GM23338 (cell line): ENCODE measurements at places on chromosomes 4 and X. TPM values are rescaled to one million over a fixed set of nuclear protein-coding genes. Genes with fewer than 3 reads are reported as not detected.

- peaks cover 11% of the 10 kb centered on the region for H3K4me1 ChIP-seq
- no peaks in the 10 kb centered on the region for H3K36me3 ChIP-seq
- no peaks in the 10 kb centered on the region for H3K27me3 ChIP-seq
- no peak overlapping the region for H3K27ac ChIP-seq
- H3K4me3 ChIP-seq = no peak overlapping the region
Measured at GRCh38 chr4:67935888-67936287, 27.4 kb downstream of the TMPRSS11A start.

DNA sequence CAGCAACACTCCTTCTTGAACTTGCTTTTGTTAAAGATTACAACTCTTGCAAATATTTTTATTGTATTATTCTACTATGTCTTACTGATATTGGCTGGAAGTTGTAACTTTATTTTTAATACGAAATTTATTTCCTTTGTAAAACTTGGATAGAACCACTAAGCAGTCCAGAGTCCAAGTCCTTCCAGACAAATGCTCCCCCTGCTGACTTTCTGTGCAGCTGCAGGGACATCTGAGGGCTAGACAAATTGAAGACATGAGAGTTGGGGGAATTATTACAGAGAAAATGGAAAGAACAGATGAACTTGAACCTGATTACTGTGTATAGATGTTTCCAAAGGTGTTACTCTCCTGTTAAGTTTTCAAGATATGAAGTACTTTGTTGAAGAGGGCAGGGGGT lies 238.8 kb downstream of the GRIA3 start:
- no peak overlapping the region for H3K4me3 ChIP-seq
- 0 out of 2 replicates have a peak, but pooled peaks cover 10% of the 10 kb centered on the region for H3K4me1 ChIP-seq
- DNase-seq = peak; percentile 28
- no peaks in the 10 kb centered on the region for H3K36me3 ChIP-seq
- H3K27me3 ChIP-seq = no peaks in the 10 kb centered on the region

GRCh38 chrX:120813982-120814381 lies 61.7 kb downstream of the CT47B1 start:
- no peaks in the 10 kb centered on the region for H3K4me1 ChIP-seq
- peak; percentile 71 for DNase-seq
- peaks cover 96% of the 10 kb centered on the region for H3K27me3 ChIP-seq
- H3K4me3 ChIP-seq = no peak overlapping the region
- no peak overlapping the region for H3K27ac ChIP-seq

POU3F4 gene
- polyA plus RNA-seq = 1.4 and 1.5 TPM in 2 replicates

MTNR1A gene
- 0.32 and 0.35 TPM in 2 replicates for polyA plus RNA-seq

GRCh38 chrX:16479206-16479869 lies 170.6 kb upstream of the S100G start:
- no peak for DNase-seq
- H3K4me1 ChIP-seq = peaks cover 4% of the 10 kb centered on the region; the same call in 1 of the 2 replicates
- no peaks in the 10 kb centered on the region for H3K27me3 ChIP-seq

DNA sequence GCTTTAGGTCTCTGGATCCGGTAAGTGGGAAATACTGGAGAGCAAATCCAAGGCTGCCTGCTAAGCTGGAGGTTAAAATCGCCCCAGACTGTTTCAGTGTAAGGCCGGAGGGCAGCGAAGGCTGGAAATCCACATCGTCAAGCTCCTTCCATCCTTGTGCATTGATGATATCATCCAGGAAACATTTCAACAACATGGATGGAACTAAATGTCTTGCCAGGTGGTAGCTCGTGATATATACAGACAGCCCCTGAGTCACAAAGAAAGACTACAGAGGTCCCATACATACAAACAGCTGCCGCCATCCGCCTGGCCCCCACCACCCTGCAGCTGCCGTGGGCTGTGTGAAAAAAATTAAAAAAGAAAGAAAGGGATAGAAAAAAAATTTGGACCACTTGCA lies 148.9 kb upstream of the RBPJ start:
- H3K27ac ChIP-seq = no peak overlapping the region
- H3K36me3 ChIP-seq = no peaks in the 10 kb centered on the region; the same call in 1 of the 2 replicates
- H3K4me1 ChIP-seq = peaks cover 3% of the 10 kb centered on the region; the same call in 1 of the 2 replicates
- H3K27me3 ChIP-seq = no peaks in the 10 kb centered on the region

DNA sequence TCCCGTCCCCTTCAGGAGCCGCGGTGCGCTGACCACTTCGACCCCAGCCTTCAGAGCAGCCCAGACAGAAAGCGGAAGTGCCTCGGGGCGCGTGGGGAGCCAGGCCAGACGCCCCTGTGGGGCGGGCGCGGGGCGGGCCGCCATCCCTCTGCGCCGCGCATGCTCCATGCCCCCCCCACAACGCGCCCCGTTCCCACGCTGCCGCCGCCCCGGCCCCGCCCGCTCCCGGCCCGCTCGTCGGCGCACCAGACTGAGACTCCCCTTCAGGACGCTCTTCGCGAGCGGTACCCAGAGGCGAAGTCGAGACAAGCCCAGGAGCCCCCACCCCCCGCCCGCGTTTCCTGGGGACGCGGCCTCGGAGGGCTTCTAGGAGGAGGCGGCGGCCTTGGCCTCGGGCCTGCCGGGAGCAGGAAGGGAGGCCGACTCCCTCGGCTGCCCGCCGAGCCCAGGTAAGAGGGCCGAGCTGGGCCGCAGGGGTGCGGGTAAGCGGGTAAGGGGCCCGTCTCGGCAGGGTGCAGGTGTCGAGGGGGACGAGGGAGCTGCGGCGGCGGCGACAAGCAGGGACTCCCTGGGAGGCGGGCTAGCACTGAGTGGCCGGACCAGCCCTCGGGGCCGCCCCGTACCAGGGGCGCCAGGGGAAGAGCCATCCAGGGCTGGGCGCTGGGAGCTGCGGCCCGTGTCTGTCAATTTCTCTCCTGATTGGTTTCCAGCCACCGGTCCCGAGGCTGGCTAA lies at the start of gene ZFP92:
ZFP92 (plus strand) TSS at position 218 of the 733 bp plus-strand sequence. CDS start 6,851 bp downstream, outside the sequence.
- H3K4me1 ChIP-seq = no peaks in the 10 kb centered on the region
- DNase-seq = peak; percentile 19
- peaks cover 19% of the 10 kb centered on the region; the same call in 1 of the 2 replicates for H3K27me3 ChIP-seq
- H3K36me3 ChIP-seq = no peaks in the 10 kb centered on the region

PCDH11X gene
- polyA plus RNA-seq = 10.8 and 16.1 TPM in 2 replicates

DNA sequence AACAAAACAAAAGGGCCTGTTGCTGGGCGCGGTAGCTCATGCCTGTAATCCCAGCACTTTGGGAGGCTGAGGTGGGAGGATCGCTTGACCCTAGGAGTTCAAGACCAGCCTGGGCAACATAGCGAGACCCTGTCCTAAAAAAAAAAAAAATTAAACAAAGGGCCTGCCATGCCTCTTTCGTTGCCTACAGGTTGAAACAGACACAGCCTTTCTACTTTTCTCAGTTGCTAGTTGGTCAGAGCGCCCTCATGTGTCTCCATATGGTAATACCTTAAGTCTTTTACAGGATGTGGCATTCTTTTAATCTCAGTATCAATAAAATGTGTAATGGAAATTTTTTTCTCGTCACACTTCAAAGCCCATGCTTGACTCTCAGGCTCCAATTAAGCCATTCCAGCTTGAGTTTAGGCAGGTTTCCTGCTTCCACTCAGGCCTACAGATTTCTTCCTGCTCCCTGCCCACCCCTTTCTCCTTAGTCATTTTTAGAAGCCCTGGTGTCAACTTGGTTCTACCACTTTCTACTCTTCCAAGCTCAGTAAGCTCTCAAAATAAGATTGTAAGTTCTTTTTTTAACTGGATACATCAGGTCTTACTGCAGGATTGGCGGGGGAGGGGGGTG lies 4.6 kb upstream of the SOWAHD start:
- DNase-seq = peak; percentile 76
- H3K36me3 ChIP-seq = no peaks in the 10 kb centered on the region

GRCh38 chr4:86981789-86982188 lies 47.0 kb downstream of the AFF1 start:
- H3K4me1 ChIP-seq = peaks cover 5% of the 10 kb centered on the region; the same call in 1 of the 2 replicates
- H3K27me3 ChIP-seq = no peaks in the 10 kb centered on the region
- H3K36me3 ChIP-seq = no peaks in the 10 kb centered on the region

DNA sequence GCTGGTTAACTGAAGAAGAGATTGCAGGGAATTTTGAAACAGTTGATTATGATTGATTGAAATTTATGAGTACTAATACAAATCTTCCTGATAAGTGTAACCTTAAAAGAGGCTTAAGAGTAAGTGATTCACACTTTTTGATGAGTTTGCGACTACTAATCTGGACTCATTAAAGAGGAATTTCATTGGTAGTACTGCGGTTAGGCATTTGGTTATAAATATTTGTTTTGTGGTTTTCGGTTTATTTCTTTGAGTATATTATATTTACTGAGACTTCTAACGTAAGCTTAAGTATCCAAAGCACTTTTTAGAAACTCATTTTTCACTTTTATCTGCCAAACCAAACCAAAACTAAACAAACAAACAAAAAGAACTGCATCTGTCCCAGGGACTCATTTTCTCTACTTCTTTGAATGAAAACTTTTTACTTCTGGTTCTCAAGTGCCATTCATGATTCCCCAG lies 20.7 kb downstream of the SLIT2 start:
- H3K4me1 ChIP-seq = no peaks in the 10 kb centered on the region
- H3K36me3 ChIP-seq = no peaks in the 10 kb centered on the region
- H3K4me3 ChIP-seq = no peak overlapping the region
